ENCODE measurements at places on chromosomes 4 and X. TPM values are rescaled to one million over a fixed set of nuclear protein-coding genes. Genes with fewer than 3 reads are reported as not detected.

The TMPRSS11E gene
- total RNA-seq = not detected

The DIPK2B gene
- total RNA-seq = not detected

The SYNPO2 gene
- 1.3 TPM for total RNA-seq

The FUNDC2 gene
- total RNA-seq = 19.5 TPM

The FBXW7 gene
- total RNA-seq = 150 TPM

The HS3ST1 gene
- total RNA-seq = under 0.01 TPM

Measured in bronchial smooth muscle cell (primary cell).